ENCODE measurements at places on chromosomes 3 and 15.
A peak's percentile ranks its signal among the peaks of the same experiment; 100 is the strongest.

DNA sequence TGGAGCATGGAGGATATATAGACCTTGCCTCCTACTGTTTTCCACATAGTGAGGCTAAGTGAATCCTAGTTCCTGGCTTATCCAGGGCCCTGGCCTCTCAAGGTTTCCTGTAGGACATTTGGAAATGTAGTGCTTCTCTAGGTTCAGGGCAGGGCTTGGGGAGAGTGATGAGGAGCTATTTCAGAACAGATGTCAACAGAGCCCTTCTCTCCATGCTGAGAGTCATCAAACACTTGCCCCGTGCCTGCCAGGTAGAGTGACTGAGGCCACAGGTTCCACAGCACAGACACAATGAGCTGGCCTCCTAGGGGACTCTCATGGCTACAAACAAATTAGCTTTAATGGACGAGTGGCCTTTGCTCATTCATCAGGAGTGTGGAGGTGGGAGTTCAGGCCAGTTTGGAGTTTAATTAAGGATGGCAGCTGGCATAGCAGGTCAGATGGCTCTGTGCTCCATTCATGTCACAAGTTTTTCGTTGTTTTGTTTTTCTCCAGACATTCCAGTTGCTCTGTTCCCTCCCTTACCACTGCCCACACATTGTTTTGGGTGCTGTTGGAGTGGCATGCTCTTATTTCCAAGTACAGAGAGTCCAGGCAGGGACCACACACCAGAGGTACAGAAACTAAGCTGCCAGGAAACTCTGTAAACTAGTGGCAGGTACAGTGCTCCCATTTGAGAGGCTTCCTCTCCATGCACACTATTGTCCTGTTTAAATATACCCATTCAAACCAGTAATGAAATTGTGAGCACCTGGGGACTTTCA is 189.8 kb downstream of the RYR3 start:
- no peak for DNase-seq

GRCh38 chr3:106004826-106005225 is 136.0 kb upstream of the CBLB start:
- DNase-seq, result no peak

DNA sequence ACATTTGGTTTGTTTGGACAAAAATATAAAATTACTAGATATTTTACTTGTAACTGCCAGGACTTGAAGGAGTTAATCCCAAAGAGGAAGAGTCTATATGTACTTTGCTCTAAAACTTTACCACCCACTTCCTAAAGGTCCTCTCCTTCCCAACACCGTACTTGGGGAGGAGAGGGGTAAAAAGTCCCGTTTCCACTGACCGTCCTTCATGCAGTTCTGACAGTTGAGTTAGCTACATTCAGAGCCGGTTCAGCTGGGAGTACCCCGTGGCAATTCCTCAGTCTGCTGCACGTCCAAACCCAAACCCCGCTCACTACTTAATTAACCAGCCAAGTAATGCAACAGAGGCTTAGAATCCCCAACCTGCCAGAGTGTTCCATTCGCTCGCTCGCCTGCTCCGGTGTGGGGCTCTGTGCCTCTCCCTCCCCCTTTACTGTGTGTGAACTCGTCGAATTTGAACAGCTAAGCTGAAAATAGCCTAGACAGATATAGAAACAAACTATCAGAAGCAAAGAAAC is 519.7 kb downstream of the FOXP1 start:
- DNase-seq, result peak; percentile 85

DNA sequence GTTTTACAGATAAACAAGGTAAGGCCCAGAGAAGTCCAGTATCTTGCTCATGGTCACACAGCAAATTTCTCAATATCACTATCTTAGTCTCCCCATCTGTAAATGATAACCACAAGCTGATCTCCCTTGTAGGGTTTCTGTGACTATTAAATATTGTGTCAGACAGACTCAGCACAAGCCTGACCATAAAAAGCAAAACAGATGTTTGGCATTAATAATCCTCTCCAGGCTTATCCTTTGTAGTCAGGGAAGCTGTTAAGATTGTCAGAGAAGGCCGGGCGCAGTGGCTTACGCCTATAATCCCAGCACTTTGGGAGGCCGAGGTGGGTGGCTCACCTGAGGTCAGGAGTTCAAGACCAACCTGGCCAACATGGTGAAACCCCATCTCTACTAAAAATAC is 173.2 kb upstream of the PRICKLE2 start:
- no peak for DNase-seq

DNA sequence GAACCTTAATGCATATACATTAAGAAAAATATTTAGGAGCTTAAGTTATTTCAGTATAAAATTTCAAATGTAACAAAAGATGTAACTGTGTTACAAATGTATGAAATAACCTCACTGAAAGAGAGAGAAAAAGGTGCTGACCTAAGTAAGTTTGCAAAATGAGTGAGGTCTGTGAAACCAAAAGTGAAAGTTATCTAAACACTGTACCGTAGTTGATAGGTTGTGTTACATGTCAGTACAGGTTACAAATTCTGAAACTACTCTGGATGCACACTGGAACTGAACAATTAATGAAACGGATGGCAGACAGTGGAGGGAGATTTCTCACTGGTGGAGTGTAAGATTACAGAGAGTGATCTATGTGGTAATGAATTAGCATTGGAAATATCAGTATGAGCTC is 420.7 kb downstream of the ZNF385D start:
- no peak for DNase-seq

DNA sequence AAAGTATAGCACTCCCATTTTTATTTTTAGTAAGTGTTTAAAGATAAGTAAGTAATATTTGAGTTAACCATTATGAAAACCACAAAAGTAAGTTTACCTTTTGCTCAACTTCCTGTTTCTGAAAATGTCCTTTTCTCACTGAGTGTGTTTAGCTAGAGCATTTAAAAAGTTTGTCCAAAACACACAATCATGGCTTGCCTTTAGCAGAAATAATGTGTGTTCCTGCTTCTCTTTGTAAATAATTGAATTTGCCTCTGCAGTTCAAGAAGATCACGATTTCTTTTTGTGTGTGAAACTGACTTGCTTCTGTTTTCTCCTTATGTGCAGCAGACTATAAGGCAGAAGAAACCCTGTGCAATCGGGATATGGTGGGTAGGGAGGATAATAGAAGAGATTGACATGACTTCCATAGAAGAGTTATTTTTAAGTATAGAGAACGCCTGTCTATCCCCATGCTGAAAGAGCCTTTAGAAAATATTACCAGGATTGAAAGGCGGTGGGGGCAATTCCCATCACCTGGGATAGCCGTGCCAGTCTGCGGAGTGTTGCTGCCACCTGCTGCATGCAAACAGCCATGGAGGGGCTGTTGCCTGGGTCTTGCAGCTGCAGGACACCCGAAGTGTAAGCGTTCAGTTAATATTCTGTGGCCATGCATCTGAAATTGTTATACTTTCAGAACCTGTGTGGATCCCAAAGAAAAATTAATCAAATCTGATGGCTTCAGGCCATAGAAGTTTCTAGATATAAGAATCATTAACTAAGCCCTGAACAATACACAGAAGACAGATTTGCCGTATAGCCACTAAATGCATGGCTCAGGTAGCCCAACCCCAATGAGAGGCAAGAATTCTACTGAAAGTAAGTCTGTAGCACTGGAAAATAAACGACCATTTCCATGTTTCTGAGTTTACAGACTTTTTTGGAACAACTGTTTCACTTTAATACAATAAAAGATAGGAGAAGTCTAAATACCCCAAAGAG is 2.4 kb upstream of the CD96 start:
- no peak for DNase-seq

DNA sequence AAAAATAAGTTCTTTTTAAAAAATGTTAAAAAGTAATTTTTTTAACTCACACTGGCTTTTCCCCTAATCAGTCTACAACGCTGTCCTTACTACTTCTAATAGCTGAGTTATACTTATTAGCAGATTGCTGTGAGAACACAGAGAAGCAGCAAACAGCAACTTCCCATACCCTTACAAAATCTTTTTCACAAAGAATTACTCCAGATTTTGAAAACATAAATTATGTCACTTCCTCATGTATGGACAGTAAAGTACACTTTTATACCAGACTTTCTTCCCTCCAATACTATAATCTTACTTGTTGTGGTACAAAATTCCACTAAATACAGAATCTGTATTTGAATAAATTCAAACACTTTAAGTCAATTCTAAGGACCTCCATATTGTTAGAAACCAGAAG is 2.1 kb downstream of the PHC3 start:
- DNase-seq, result peak; percentile 46

- no peak for DNase-seq
These were observed 39.2 kb downstream of the TRIM71 start for GRCh38 chr3:32856901-32857507.

GRCh38 chr3:65888980-65889706 is 149.6 kb downstream of the MAGI1 start:
- DNase-seq, result no peak

GRCh38 chr3:55639896-55640765 is 153.0 kb upstream of the WNT5A start:
- no peak for DNase-seq

DNA sequence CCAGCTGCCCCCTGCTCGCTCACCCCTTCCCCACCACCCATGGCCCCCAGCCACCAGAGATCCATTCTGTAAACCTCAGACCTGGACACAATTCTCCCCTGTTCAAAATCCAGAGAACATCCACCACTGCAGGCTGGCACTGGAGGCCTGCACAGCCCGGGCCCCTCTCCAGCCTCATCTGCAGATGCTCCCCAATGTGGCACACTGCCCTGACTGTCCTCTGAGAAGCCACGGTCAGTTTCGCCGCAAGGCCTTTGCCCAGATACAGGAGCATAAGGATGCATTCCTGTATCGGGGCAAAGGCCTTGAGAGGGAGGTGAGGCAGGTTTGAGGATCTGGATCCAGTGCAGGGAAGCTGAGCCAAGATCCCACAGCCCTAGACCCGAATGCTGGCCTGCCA is 175.4 kb upstream of the LINGO1 start:
- no peak for DNase-seq

GRCh38 chr3:141442914-141443313 is 43.9 kb upstream of the RASA2 start:
- DNase-seq, result no peak

GRCh38 chr3:160956785-160957184 is 148.4 kb downstream of the B3GALNT1 start:
- peak; percentile 33 for DNase-seq

DNA sequence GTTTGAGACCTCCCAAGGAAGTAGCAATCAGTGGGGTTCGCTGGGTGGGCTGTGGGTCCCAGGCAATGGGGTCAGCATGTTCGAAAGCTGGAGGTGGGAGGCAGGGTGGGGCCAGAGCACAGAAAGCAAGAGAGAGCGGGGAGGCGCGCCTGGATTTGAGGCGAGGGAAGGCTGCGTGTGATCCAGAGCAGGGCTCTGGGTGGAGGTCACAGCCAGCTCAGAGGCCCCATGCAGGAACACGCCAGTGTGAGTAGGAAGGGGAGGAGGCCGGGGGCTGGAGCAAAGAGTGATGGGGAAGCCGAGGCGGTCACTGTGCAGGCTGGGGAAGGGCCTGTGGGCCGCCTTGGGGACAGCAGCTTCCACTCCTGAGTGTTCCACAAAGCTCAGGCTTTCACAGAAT is 8.8 kb downstream of the DNAJB8 start:
- no peak for DNase-seq

GRCh38 chr3:101791778-101792177 is 12.8 kb downstream of the NXPE3 start:
- DNase-seq, result no peak

DNA sequence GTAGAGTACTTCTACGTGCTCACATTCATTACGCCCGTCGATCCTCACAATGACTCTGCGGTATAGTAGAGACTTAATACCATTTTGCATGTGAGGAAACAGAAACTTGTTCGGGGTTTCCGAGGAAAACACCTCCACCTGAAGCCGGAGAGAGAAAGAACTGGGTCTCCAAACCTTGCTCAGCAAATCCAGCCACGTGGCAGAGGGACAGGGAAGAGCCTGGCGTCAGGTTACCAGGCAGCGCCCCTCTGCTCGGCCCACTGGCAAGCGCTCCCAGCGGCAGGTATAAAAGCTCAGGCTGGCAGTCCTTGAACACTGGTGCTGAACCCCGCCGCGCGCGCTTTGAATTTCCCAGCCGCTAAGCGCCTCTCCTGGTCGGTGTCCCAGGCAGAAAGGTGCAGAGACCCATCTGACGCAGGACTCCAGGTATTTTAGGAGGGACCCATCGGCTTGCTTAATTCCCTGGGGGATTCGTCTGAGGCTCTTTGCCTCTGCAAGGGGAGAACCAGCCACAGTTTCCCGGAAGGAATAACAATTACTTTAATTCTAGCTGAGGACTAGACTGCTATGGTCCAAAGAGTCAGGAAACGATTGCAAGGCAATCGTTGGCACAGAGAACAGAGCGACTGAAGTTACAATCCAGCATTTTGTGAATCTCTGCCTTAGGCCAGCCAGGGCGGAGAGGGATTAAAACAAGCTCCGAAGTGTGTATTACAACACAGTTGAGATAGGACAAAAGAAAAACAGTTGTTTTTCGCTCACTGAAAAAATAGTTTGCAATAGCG is at the start of gene C2CD4A:
C2CD4A (plus strand) TSS at position 315 of the 785 bp plus-strand sequence. CDS start 637 bp downstream, outside the sequence.
- peak; percentile 19 for DNase-seq

GRCh38 chr3:117719316-117719926 is 1009.8 kb downstream of the TUSC7 start:
- DNase-seq, result peak; percentile 39
